Uterus (tissue), 4 donors: ENCODE measurements at places on chromosomes 4 and X. TPM values are rescaled to one million over a fixed set of nuclear protein-coding genes. Genes with fewer than 3 reads are reported as not detected.

Gene OPHN1
- 13.0 TPM for total RNA-seq

Gene RASL11B
- 36.4 TPM for total RNA-seq

- H3K27me3 ChIP-seq, result no peaks in the 10 kb centered on the region
- H3K4me1 ChIP-seq, result no peaks in the 10 kb centered on the region
- no peak overlapping the region for H3K27ac ChIP-seq
- H3K36me3 ChIP-seq, result no peaks in the 10 kb centered on the region
- no peak overlapping the region for H3K4me3 ChIP-seq
- DNase-seq, result no peak
Observed at GRCh38 chr4:61407642-61408618, 207.8 kb downstream of the ADGRL3 start.

Gene TBX22
- total RNA-seq, result not detected

DNA sequence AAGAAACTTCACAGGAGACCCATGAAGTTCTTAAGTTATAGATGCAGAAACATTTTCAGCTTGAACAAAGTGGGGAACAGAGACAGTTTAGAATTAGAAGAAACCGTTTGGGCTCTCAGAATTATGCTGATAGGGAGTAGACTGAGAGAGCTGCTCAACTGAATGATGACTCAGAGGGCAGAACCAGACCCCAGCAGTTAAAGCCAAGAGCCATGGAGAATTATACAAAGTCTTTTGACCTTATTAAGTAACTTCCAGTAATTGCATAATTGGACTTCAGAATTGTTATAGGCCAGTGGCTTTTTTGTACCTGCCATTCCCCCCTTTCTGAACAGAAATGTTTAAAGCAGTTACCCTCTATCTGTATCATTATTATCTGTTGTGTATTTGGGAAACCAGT is 642.1 kb downstream of the CCSER1 start:
- H3K4me3 ChIP-seq, result no peak overlapping the region
- DNase-seq, result no peak

DNA sequence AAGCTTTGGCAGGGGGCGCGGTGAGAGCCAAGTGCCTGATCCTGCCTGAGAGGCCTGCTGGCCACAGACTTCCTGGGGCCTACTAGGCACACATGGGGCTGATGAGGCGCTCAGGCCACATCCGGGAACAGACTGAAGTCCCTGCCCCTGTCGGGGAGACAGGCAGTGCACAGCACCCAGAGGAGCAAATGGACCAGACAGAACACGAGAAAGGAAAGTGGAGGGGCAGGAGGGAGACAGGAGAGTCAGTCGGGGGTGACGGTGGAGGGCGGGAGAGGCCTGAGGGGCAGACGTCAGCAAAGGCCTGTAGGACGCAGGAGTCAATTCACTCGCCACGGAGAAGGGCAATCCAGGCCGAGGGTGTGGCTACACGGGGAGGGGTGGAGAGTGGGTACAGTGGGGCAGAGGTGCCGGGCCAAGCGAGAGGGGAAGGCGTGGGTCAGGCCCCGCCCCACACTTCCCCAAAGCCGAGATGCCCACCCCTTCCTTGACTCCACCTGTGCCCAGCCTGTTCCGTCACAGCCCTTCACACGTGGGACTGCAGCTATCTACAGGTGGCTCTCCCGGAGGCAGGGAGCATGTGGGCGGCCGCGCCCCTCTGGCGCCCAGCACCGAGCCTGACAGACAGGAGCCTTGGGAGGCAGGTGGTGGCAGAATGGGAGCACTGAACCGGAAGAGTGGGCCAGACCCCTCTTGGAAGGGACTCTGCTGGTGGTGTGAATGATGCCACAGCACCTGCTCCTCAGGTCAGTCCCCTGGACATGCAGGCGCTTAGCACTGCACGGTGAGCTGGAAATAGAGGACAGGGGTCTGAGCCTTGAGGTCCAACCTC is 20.5 kb downstream of the NOP14 start:
- no peak overlapping the region for H3K4me3 ChIP-seq
- no peaks in the 10 kb centered on the region for H3K27me3 ChIP-seq
- no peaks in the 10 kb centered on the region for H3K36me3 ChIP-seq
- H3K4me1 ChIP-seq, result no peaks in the 10 kb centered on the region
- H3K27ac ChIP-seq, result no peak overlapping the region
- no peak for DNase-seq

Gene PNCK
- total RNA-seq, result not detected

DNA sequence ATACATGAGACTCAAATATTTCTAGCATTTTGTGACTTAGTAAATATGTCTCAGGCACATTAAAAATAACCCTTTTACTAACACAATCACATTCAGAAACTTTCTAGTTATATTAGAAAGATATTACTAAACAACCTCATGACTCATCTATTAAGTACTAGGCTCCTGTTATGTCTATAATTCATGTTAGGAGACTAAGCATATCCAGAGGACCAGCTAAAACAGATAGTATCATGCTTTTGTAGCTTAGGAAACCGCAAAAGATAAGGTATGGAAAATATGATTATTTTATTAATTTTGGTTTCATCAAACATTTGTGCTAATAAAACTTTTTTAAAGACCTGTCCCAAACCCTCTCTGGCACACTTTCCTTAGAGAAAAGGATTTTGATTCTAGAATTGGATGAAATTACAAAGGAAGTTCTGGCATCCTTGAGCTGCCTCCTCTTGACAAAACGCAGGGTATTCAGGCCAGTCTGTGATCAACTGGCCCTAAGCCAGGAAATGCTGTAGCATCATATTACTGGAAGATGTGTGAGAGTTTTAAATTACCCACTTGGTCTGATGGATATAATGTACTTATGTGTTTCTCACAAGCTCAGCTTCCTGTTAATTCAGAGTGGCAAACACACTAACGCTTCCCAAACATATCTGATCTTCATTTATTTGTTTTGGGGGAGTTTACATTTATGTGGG is 60.4 kb downstream of the NRK start:
- no peaks in the 10 kb centered on the region for H3K36me3 ChIP-seq
- no peaks in the 10 kb centered on the region for H3K27me3 ChIP-seq
- no peak overlapping the region for H3K27ac ChIP-seq
- DNase-seq, result no peak
- H3K4me1 ChIP-seq, result no peaks in the 10 kb centered on the region

- no peak overlapping the region for H3K27ac ChIP-seq
- no peak overlapping the region for H3K4me3 ChIP-seq
- no peaks in the 10 kb centered on the region for H3K4me1 ChIP-seq
- no peaks in the 10 kb centered on the region for H3K27me3 ChIP-seq
- DNase-seq, result no peak
Observed at GRCh38 chr4:53066155-53066554, 204.0 kb downstream of the RASL11B start.

Gene DMRTC1B
- 0.88 TPM for total RNA-seq

DNA sequence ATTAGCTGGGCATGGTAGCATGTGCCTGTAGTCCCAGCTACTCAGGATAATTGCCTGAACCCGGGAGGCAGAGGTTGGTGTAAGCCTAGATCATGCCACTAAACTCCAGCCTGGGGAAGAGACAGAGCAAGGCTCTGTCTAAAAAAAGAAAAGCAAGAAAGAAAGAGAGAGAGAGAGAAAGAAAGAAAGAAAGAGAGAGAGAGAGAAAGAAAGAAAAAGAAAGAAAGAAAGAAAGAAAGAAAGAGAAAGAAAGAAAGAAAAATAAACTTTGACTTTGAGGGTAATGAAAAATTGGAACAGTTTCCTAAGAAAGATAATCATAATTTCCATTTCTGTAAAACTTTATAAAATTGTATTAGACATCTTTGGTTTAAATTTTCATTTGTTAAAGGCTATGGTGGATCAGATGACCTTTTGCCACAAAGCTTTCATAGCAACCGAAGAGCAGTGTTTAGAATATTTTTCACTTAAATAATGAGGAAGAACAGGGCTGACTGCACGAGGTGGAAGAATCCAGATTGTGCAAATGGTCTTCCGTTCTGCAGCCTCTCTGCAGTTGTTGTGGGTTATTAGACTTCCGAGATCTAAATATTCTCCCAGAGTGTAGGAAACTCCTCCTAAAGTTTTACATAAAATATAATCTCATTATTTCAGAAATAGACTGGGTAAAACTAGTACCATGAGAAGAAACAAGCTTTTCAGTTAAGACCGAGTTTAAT is 55.9 kb downstream of the RBM47 start:
- no peaks in the 10 kb centered on the region for H3K4me1 ChIP-seq
- H3K36me3 ChIP-seq, result no peaks in the 10 kb centered on the region
- no peak overlapping the region for H3K27ac ChIP-seq
- no peaks in the 10 kb centered on the region for H3K27me3 ChIP-seq

DNA sequence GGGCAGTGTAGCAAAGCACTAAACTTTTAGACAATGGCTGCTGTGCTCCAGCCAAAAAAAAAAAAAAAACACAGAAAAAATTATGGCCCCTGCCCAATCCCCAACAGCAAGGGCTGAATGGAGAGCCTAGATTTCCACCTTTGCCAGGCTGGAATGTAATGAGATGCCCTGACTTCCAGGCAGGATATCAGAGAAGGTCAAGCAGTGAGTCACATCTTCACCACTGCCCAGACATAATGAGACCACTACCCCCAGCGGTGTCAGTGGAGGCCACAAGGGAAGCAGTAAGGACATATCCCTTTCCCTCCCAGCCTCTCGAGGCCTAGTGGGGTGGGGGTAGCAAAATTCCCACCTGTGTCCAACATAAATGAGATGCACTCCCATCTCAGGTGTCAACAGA is 216.3 kb upstream of the LEF1 start:
- no peaks in the 10 kb centered on the region for H3K36me3 ChIP-seq
- no peak overlapping the region for H3K4me3 ChIP-seq
- peaks cover 3% of the 10 kb centered on the region for H3K27me3 ChIP-seq
- DNase-seq, result no peak
- no peaks in the 10 kb centered on the region for H3K4me1 ChIP-seq

Gene IQSEC2
- total RNA-seq, result 10.6 TPM

Gene SMC1A
- total RNA-seq, result 85.5 TPM
